ENCODE measurements at places on chromosomes 16 and 17.

DNA sequence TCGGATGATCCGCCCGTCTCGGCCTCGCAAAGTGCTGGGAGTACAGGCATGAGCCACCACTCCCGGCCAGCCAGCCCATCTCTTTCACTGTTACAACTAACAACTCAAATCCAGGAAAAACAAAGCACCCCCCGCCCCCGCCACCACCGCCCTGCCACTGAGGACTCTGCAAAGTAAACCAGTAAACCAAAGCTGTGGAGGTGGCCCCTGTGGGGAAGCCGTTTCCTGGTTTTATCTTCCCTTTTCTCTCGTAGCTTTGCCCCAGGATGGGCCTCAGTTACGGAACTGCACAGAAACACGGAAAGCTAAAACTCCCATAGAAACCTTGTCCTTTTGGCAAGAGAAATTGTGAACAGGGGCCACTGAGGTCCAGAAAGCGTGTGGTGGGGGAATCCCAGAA is 17.5 kb downstream of the CHMP6 start:
- DNase-seq: no peak

- peak; percentile 52 for DNase-seq
Observed at GRCh38 chr17:20202141-20202621, 193.0 kb downstream of the SPECC1 start.

- no peak for DNase-seq
Observed at GRCh38 chr17:80937462-80938381, 53.9 kb upstream of the CHMP6 start.

DNA sequence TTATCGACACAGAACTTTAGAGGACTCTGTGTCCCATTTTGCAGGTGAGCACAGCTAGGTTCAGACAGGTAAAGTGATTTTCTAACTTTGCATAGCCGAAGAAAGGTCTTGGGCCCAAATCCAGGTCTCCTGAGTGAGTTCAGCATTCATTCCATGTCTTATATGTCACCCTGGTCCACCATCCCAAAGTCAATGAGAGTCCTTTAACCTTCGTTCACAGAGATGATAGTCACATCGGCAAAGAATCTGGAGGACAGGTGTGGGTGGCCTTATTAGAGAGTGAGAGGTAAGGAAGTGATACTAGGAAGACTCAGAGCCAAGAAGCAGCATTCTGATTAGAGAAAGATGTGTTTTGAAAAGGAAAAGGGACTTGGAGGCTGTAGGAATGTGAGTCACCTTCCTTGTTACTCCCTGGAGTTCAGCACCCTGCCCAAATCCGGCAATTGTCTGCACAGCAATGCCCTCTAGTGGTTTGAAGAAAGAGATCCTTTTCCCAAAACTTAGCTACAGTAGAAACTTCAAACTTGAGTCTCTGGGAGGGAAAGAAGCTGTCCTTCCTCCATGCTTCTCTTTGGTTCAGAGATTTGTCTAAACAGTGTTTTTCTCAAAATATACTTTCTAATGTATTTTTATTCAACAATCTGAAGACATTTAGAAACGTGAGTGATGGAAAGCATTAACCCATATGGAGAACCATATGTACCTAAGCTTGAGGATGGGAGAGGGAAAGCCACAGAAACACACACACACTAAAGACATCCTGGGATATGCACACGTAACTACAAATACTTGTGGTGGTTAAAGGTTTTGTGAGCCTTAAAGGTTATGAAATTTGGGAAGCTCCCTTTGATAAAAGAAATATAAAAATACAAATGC is 96.4 kb upstream of the SHISA6 start:
- peak; percentile 67 for DNase-seq

GRCh38 chr16:67594256-67594915 is 32.1 kb downstream of the CTCF start:
- DNase-seq: no peak

- no peak for DNase-seq
Observed at GRCh38 chr16:76800196-76800595, 390.8 kb upstream of the MON1B start.

GRCh38 chr16:55283812-55284717 is 39.9 kb upstream of the IRX6 start:
- no peak for DNase-seq

- no peak for DNase-seq
Observed at GRCh38 chr17:9467518-9467917, 108.1 kb downstream of the STX8 start.

GRCh38 chr17:53353919-53354351 is 468.8 kb upstream of the KIF2B start:
- peak; percentile 22 for DNase-seq

GRCh38 chr16:89047331-89048089 is 46.1 kb upstream of the ACSF3 start:
- no peak for DNase-seq

GRCh38 chr16:87271256-87271655 is 45.9 kb downstream of the C16orf95 start:
- no peak for DNase-seq

DNA sequence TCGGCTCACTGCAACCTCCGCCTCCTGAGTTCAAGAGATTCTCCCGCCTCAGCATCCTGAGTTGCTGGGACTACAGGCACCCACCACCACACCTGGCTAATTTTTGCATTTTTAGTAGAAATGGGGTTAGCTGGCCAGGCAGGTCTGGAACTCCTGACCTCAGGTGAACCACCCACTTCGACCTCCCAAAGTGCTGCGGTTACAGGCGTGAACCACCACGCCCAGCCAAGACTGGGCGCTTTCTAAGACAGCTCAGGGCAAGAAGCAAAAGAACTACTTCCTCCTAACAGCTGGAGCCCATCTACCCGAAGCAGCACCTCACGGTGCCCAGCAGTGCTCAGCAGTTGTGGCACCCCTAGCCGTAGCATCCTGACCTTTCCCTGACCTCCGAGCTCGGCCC is 109.4 kb downstream of the ZNF423 start:
- no peak for DNase-seq

DNA sequence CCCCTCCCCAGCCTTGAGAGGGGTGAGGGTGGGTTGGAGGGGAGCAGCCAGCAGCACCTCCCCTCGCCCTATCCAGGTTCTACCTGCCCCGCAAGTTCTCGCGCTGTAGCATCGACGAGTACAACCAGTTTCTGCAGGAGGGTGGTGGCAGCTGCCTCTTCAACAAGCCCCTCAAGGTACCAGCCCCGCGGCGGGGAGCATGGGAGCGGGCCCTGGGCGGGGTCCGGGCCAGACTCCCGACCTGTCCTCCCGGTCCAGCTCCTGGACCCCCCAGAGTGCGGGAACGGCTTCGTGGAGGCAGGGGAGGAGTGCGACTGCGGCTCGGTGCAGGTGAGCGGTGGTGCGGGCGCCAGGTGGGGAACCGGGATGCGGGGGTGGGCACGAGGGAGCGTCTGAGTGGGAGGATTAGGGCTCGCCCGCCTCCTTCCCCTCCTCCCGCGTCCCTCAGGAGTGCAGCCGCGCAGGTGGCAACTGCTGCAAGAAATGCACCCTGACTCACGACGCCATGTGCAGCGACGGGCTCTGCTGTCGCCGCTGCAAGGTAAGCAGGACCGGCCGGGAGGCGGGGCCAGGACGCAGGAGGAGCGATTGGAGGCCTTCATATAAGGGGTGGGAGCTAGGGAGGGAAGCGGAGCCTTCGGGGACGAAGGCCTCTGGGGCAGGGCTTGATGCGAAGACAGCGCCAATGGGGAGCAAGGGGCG is 16.5 kb downstream of the ADAM11 start:
- peak; percentile 99 for DNase-seq

DNA sequence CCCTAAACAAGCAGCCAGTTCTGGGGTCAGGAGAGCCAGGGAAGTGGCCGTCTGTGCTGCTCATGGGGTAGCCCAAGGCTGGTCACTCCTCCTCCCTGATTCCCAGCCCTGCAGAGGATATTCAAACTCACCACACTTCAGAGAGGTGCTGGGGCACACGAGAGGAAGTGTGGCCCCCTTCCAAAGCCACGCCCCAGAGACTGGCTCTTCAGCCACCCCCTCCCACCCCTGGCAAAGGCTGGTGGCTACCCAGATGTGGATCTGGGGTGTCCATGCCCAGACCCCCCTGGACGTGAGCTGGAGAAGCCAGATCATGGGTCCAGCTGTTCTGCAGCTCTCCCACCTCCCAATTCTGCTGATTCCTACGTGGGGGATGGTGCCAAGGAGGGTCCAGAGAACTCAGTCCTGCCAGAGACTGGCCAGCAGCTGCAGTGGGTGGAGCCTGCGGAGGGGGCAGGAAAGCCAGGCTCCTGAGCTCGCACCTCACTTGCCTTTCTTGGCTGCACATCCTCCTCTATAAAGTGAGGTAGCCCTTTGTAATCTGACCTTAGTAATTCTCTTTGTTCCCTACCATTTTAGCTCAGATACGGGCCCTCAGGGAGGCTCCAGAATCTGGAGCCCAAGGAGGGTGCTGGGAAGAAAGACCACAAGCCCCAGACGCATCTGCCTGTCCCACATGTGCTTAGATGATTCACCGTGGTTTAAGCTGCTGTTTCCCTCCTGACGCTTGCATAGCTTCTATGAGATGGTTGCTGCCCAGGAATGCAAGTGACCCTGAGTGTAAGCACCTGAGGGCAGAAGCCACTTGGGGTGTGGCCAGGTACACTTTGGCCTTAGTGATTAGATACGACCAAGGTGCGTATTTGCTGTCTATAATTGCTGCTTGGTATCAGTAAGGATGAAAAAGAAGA is 15.3 kb downstream of the SDK2 start:
- no peak for DNase-seq

DNA sequence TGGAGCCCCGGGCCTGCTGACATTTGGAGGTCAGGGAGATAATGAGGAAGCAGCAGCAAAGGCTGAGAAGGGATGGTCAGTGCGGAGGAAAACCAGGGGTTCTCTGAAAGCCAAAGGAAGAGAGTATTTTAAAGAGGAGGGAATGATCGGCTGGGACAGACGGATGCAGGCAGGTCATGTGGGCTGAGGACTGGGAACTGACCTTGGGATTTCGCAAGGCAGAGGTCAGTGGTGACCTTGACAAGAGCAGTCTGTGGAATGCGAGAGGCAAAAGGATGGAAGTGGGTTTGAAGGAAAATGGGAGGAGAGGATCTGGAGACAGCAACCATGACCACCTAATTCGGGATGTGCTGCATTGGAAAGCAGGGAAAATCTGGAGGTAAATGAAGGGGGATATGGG is 10.2 kb downstream of the EFTUD2 start:
- no peak for DNase-seq

DNA sequence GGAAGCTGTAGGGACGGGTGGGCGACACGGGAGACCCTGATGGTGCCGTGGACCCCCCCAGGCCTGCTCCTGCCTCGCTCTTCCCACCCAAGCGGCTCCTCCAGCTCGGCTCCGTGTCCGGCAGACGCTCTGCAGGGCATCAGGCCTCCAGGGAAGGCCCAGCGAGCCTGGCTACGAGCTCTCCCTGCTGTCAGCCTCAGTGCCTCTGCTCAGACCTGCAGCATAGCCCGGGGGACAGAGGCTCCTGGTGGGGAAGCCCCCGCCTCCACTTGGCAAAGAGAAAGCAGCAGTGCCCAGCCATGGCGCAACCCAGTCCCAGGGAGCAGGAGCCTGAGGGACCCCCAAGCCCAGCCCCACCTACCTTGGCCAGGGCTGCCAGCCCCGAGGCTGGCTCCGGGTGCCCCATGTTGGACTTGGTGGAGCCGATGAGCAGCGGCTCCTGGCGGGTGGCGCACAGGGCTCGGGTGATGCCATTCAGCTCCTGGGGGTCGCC is 5.9 kb downstream of the FASN start:
- no peak for DNase-seq

DNA sequence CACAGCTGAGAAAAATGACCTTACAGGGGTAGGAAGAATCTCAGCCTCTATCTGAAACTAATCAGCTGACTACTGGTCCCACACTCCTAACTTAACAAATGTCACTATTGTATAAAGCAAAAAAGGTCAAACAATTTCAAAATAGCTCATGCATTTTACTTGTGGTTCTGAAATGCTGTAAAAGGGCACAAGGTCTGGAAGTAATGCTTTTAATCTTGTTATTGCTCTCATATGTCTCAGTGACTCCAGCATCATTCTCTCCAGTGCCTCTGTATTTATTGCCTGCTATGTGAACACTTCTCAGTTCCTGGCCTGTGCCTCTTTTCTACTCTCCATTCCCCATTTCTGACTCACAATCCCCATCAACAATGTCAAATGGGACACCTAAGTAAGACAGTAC is 937.7 kb downstream of the CDH11 start:
- no peak for DNase-seq

Measured in transverse colon (tissue), 4 donors.